Naive thymus-derived CD4-positive, alpha-beta T cell (primary cell): ENCODE measurements at places on chromosomes 4 and X. TPM values are rescaled to one million over a fixed set of nuclear protein-coding genes. Genes with fewer than 3 reads are reported as not detected.

The KLB gene
- polyA plus RNA-seq, result 0.07 TPM

The AMMECR1 gene
- polyA plus RNA-seq, result 9.3 TPM

The ANKRD50 gene
- 0.45 TPM for polyA plus RNA-seq

GRCh38 chrX:87105131-87105530, 412.5 kb upstream of the KLHL4 start:
- DNase-seq, result no peak

- DNase-seq, result no peak
These were observed 312.2 kb downstream of the ARHGAP24 start for GRCh38 chr4:85787133-85787532.

GRCh38 chr4:21893136-21893535, 55.4 kb downstream of the KCNIP4 start:
- no peak for DNase-seq

DNA sequence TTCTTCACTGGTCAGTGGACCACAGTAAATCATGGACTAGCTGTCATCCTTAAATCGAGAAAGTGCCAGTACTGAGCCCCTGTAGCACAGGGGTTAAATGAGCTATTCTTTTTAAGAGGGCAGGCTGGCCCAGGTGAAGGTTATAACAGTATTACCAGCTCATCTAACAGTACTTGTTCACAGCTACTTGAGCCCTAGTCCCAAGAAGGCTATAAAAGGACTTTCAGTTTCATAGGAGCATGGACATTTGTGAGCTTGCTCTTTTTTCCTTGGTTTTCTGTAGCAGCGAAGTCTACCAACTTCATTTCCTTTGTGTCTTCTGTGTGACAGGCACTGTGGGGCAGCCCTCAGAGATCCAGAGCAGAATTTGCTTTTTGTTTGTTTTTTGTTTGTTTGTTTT, 61.0 kb downstream of the ARX start:
- DNase-seq, result no peak

DNA sequence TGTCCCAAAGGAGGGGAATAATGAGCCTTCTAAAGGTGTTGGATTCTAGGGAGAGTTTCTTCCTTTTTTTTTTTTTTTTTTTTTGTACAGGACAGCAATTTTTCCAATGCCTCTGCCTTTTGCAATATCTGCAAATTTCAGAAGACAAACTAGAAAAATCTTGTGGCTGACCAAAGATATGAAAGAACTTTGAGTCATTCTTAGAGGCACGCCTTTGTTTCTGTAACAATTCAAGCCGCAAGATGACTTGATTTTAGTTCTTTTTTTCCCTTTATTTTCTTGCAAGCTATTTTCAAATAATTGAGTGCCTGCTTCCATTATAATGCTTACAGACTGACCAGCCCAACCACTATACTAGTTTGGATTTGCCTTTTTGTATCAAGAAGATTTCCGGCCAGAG, 47.6 kb upstream of the UXT start:
- no peak for DNase-seq

GRCh38 chrX:45351478-45351877, 150.8 kb upstream of the DIPK2B start:
- no peak for DNase-seq
